ENCODE measurements at places on chromosomes 2 and 18.

GRCh38 chr18:48065601-48065995 lies 135.1 kb upstream of the SMAD2 start:
- DNase-seq = no peak

DNA sequence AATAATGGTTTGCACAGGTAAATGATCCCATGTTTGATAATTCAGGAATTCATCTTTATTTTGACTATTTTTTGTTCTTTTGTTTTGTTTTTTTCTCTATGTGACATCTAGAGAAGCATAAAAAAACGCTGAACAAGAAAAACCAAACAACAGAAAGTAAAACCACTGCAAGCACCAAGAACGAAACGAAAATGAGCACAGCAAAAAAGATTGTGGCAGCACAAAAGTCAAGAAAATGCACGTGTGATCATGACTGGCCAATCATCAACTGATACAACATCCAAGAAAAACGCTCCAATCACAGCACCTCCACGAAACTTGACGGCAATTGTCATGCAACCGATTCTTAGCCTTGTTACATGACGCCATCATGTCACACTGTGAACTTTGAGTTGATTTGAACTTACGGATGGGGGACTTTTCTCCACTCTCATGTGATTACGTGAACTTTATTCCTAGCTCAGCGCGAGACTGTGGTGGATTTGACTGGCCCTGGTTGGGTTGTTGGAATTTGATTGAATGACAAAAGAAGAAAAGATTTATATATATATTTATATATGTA lies 318.7 kb downstream of the CELF4 start:
- no peak for DNase-seq

DNA sequence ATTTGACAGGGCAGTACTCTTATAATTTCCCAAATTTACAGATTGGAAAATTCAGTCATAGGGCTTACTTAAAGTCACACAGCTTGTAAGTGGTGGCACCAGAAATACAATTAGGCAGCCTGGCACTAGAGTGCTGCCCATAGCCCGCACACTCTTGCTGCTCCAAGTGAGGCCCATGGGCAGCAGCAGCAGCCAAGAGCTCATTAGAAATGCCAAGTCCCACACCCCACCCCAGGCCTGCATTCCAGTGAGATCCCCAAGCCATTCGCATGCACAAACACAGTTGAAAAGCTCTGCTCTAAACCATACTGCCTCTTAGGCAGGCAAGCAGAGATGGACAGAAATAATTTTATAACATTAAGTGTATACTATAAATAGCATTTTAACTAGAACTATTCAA lies 379.3 kb upstream of the PKDCC start:
- no peak for DNase-seq

GRCh38 chr18:45122506-45122905 lies 441.8 kb downstream of the SETBP1 start:
- DNase-seq = no peak

GRCh38 chr2:166333801-166334200 lies 41.9 kb downstream of the SCN9A start:
- no peak for DNase-seq

GRCh38 chr2:171600126-171600525 lies 77.9 kb downstream of the CYBRD1 start:
- no peak for DNase-seq

- no peak for DNase-seq
These were observed 217.9 kb upstream of the ITGA4 start for GRCh38 chr2:181239201-181239799.

DNA sequence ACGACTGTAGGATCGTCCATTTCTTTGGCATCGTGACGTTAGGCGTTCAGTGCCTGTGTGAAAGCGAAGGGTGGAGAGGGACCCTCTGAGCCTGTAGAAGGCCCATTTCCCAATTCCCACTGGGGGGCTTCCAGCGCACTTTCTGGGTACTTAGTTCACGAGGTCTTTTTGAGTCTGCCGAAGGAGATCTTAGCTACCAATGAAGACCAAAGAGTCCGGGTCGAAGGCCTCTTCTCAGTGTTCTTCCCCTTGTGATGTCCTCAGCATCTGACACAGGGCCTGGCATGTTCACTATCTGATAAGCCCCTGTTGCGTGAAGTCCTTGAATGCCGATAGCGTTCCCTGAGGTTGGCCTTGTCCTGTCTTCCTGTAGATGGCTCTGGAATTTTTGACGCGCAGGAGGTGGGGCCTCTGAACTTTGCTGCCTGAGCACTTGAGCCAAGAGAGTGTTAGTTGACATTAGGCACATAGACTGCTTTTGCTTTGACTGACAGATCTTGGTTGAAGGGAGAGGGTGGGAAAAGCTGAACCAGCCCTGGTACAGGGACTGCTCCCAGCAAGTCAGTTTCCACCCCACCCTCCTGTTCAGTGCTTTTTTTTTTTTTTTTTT lies 52.8 kb downstream of the LDLRAD4 start:
- DNase-seq = no peak

DNA sequence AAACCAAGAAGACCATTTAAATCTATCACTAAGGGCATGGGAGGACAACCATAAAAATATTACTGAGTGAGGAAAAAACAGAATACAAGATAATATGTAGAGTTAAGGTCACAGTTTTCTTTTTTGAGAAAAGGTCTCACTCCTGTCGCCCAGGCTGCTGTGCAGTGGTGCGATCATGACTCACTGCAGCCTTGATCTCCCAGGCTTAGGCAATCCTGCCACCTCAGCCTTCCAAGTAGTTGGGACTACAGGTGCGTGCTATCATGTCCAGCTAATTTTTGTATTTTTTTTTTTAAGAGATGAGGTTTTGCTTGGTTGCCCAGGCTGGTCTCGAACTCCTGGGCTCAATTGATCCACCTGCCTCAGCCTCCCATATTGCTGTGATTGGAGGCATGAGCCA lies 24.0 kb downstream of the POLR1A start:
- DNase-seq = no peak

DNA sequence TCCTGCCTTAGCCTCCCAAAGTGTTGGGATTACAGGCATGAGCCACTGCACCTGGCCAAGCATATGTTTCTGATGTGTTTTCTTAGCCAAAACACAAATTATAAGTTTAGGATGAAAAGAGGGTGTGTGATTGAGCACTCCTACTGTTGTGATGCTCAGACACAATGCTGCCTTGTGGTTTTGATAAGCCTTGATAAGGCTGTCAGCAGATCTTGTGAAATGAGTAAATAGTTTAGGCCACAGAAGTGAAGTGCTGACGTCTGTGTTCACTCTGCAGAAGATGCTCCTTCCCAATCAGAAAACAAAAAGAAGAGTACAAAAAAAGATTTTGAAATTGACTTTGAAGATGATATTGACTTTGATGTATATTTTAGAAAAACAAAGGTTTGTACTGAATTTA lies 24.3 kb downstream of the NCAPH start:
- no peak for DNase-seq

- DNase-seq = no peak
These were observed 19.0 kb upstream of the PTMA start for GRCh38 chr2:231689124-231689893.

DNA sequence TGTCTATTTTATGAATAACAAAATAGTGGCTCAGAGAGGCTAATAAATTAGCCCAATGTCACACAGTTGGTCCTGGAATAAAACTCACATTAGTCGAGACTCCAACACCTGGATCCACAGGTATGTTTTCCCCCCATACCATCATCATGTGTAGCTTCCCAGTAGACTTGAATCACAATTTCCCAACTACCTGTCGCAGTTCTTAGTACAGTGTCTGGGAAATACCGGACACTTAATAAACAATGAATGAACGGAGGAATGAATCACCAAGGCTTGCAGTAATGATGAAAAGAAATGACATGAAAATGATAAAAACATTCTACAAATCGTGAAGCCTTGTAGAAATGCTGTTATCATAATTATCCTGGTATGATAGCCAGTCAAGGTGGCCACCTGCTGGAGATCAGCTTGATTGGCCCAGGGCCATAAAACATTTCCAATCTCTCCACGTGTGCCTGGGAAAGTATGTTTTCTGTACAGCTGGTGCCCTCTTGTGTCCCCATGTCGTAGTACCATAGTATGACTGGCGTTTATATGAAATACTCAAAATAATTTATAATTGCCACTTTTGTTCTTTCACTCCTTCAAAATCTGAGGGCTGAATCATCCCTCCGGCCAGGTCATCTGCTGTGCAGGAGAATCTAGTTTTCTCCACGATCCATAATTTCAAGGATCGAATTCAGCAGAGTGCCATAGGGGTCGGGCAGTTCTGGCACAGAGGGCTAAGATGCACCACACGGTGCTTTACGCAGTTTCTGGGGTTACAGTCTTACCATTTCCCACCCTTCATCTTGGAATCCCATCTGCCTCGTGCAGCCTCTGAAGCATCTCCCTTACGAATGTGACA lies 95.4 kb downstream of the LAMA1 start:
- no peak for DNase-seq

GRCh38 chr2:171513719-171514160 lies 8.5 kb upstream of the CYBRD1 start:
- no peak for DNase-seq

All from KG1 (cell line).